Activated T-helper 1 cell treated with anti-CD3 and anti-CD28 coated beads, Interleukin-2, amount 50 U/mL, for 16 hours (primary cell): ENCODE measurements at places on chromosomes 4 and X.

- no peak for DNase-seq
Measured at GRCh38 chrX:45715748-45716147, 515.1 kb upstream of the DIPK2B start.

DNA sequence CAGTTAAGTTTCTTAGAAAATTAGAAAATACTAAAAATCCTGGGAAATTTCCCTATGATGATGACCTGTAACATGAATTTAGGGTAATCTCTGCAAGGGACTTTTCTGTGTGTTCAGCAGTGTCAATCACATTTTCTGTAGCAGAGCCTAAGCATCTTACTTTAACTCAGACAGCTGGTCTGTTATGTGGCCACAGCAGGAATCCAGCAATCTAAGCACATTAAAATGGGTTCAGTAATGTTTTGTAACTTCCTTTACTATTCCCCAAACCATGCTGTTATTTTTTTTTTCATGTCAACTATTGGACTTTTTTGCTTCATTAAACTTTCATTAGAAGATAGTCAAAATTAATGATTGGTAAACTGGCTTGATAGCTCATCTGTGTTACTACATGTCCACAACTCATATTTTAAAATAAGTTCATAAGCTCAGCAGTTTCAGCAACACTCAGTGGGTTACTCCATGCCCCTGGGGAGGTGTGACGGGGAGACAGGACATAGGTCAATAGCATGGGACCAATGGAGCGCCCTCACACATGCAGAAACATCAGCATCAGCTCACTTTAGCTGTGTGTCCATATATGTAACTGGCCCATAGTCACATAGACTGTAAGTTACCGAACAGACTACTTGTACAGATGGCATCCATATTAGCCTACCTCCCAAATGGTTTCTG is 168.0 kb upstream of the PACRGL start:
- no peak for DNase-seq

GRCh38 chrX:13357925-13358324 is 38.1 kb upstream of the ATXN3L start:
- no peak for DNase-seq

- no peak for DNase-seq
Measured at GRCh38 chr4:86048426-86048825, 311.4 kb downstream of the MAPK10 start.

DNA sequence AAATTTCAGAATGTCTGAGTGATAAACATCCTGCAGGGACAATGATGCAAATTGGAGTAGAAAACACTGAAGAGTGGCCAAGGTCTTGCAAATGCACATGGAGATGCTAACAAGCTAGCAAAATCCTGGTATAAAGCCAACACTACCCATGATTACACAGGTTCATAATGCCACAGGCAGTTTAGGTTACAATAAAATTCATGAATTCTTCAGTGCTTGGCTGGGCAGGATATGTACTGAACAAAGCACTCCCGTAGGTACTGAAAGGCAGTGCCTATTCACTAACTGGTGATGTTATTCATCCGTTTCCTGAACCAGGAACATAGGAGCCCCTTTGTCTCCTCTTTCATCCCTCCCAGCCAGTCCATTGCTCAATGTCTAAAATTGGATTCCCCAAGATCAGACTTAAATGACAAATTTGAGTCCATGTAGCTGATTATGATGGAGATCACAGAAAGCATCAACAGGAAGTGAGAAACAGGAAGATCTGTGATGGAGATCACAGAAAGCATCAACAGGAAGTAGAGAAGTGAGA is 244.5 kb downstream of the DMD start:
- DNase-seq = no peak

- no peak for DNase-seq
Measured at GRCh38 chr4:89352541-89352940, 44.9 kb upstream of the GPRIN3 start.

- DNase-seq = no peak
Measured at GRCh38 chrX:25029288-25029825, 13.6 kb upstream of the ARX start.

GRCh38 chr4:151012820-151013219 is 2.3 kb downstream of the LRBA start:
- DNase-seq = no peak

- DNase-seq = no peak
Measured at GRCh38 chr4:8707045-8707781, 114.6 kb downstream of the CPZ start.

DNA sequence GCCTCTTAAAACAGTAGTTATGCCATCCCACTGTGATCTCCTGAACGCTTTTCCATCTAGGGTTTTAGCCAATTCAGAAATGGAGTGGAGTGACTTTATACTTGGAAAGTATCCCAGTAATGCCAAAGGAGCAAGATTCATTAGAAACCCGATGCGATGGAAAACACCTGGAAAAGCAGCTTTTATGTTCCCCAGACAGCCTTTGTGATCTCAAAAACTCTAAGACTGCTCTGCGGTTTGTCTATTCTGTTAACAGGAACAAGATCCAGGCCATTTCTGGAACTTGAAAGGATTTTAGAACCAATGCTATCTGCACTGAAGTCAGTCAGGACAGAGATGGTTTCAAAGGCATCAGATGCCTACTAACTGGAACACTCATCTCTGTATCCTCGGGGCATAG is 145.1 kb downstream of the APBB2 start:
- DNase-seq = no peak

- no peak for DNase-seq
Measured at GRCh38 chr4:172844556-172844955, 324.1 kb upstream of the GALNT7 start.

- no peak for DNase-seq
Measured at GRCh38 chrX:138945219-138945618, 233.7 kb upstream of the FGF13 start.

GRCh38 chr4:133938061-133938460 is 263.5 kb downstream of the PABPC4L start:
- DNase-seq = no peak

- no peak for DNase-seq
Measured at GRCh38 chr4:12791536-12791935, 692.6 kb downstream of the RAB28 start.

DNA sequence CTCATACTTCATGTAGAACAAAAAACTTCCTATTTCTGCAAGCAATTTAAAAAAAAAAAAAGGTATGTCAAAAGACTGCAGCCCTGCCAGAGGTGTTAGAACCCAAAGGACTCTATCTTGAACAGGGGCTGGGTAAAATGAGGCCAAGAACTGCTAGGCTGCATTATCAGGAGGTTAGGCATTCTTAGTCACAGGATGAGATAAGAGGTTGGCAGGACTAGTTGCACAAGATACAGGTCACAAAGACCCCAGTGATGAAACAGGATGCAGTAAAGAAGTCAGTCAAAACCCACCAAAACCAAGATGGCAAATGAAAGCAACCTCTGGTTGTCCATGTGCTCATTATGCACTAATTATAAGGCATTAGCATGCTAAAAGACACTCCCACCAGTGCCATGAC is 104.1 kb downstream of the ANOS1 start:
- no peak for DNase-seq

DNA sequence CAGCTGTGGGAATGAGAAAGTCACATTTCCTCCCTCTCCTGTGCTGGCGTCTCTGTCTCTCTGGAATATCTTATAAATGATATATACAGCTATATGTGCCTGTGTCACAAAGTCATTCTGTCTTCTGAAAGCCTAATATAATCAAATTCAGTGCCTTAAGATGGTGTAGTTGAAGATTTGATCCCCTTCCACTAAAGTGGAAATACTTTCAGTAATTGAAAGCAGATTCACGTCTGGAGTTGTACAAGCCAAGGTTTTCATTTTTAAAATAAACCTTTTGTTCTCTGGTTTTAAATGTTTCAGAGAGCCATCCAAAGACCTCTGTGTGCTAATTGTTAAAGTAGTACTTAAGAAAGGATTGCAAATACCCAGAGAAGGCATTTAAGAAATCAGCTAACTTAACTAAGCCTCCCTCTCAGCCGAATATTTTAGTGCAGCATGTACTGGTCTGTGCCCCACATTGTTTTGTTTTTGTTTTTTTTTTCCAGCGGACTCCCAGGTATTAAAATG is 206.8 kb downstream of the TENM3 start:
- DNase-seq = no peak

- no peak for DNase-seq
Measured at GRCh38 chrX:66002824-66003680, 36.8 kb downstream of the VSIG4 start.

GRCh38 chrX:85004255-85004654 is 578 bp downstream of the APOOL start:
- no peak for DNase-seq

DNA sequence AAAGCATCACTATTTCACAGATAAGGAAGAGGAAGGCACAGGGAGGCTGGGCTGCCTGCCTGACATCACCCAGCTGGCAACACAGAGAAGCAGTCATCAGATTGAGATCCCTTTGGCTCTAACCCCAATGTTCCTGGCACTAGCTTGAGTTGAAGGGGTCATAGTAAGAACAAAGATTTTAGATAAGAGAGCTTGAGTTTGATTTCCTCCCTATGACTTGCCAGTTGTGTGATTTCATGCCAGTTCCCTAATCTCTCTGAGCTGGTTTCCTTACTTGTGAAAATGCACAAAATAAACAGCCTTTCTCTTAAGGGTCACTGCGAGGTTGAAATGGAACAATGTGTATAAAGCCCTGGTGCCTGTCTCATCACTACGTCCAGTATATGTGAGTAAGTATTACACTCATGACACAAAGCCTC is 475.4 kb upstream of the HS3ST1 start:
- no peak for DNase-seq

- DNase-seq = no peak
Measured at GRCh38 chr4:134421734-134422133, 220.1 kb upstream of the PABPC4L start.

GRCh38 chr4:76588274-76588673 is 153.2 kb downstream of the SHROOM3 start:
- DNase-seq = no peak

DNA sequence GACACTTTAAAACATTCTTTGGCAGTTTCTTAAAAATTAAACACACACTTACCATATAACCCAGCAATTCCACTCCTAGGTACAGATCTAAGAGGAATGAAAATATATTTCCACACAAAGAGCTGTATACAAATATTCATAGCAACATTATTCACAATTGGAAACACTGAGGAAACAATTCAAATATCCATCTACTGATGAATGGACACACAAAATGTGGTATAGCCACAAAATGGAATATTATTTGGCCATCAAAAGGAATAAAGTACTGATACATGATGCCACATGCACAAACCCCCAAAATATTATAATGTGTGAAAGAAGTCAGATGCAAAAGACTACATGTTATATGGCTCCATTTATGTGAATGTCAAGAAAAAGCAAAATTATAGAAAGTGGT is 70.9 kb downstream of the HS6ST2 start:
- DNase-seq = no peak

DNA sequence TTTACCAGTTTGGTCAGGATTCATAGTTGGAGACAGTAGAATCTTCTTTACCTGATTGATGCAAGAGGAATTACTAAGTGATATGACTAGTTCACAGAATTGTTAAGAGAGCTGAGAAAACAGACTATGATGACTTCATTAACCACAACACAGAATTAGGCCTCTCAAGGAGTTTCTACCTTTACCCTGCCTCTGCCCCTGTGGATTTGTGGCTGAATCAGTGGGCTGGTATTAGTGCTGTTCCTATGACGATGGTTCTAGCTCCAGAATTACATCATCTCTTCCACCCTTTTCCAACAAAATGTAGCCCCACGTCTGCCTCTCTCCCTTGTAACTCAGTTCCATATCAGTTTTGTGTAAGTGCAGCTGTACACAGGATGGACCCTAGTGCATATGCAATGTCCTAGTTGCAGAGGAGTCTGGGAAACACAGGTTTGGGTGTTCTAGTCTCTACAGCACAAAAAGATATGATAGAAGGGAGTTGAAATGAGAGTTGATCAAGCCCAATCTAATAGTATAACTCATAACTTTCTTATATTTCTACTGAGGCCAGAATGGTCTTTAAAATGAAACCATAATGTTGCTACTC is 99.3 kb downstream of the ANXA5 start:
- DNase-seq = no peak

DNA sequence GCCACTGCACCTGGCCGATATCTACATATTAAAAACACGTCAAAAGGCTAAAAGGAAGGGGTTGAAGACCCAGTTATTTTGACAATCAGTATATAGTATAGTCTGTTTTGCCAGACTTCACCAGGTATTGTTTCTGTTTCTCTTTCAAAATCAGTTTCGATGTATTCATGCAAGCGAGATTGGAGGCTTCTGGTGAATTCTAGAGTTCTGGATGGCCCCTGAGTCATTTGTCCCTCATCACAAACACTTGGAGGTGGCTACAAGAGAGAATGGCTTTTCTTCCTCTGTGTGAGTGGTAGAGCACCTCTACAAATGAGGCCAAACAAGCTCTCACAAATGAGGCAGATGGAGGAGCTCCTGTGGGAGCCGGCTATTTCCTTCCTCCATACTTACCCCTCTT is 68.6 kb upstream of the ADGRG2 start:
- no peak for DNase-seq

DNA sequence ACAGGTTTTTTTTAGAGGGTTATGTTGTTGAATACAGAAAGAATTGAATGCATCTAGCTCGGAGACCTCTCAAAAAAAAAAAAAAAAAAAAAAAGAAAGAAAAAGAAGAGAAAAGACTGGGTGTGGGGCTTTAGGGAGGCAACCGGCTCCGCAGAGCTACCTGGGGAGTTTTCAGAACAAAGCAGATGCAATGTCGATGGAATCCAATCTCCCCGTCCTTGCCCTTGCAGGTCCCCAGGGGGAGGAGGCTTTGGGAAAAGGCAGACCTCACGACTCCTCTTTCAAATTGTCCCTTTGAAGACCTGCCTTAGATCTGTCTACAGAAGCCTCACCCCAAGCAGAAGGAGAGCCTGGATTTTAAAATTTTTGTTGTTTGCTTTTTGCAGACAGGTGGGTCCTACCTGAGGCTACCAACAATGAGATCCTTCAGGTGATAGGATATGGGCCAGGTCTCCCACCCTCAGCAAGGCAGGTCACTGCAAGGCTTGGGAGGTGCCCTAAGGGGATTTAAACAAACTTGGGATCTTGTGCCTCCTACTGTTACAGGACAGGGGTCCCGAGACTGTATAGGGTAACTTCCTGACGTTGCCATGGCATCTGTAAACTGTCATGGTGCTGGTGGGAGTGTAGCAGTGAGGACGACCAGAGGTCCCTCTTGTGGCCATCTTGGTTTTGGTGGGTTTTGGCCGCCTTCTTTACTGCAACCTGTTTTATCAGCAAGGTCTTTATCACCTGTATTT is 75.2 kb upstream of the PRKX start:
- DNase-seq = no peak

DNA sequence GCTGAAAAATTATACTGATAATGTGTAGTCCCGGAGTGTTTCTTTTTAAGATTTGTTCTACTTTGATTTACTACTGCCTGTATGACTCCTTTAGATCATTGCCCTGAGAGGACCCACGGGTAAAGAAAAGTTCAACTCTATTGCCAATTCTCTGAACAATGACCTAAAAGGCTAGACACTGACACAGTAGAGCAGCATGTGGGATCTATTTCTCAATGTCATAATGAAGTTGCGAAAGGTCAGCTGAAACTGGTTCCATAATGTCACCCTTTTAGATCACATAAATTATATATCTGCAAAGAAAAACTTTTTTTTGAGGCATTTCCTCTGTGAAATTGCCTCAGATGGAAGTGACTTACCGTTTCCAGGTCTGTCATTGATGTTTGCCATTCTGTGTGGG is 67.4 kb downstream of the GLRB start:
- DNase-seq = no peak

GRCh38 chrX:154012336-154012991 is 7.2 kb downstream of the IRAK1 start:
- DNase-seq = no peak

GRCh38 chr4:78768452-78769180 is 7.5 kb upstream of the BMP2K start:
- DNase-seq = no peak
